ENCODE measurements at places on chromosomes 4 and X. TPM values are rescaled to one million over a fixed set of nuclear protein-coding genes. Genes with fewer than 3 reads are reported as not detected.

GRCh38 chr4:112732142-112732541 is 95.2 kb downstream of the LARP7 start:
- DNase-seq, result no peak

DNA sequence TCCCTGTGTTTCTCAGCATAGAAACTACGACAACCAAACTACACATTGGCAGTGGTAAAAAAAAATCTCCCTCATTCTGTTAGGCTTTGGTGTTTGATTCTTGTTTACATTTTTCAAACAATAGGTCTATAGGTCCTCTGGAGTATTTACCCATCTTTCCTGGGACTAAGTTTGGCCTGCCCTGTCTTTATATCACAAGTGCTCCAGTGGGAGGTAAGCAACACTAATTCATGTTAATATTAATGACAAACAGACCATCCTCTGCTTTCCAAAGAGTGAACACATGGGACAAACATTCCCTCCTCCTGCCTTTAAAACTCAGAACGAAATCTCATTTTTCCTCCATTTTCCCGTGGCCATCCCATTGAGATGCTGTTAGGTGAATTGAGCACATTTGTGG is 514.1 kb upstream of the INTU start:
- DNase-seq, result no peak

TCP11X2 gene
- total RNA-seq, result not detected

STATH gene
- total RNA-seq, result not detected

GRCh38 chr4:8083086-8083825 is 75.4 kb downstream of the ABLIM2 start:
- peak; percentile 54 for DNase-seq

Measured in Right ventricle myocardium inferior (tissue), 1 donor.